HT1080 (cell line): ENCODE measurements at places on chromosomes 11 and 22. TPM values are rescaled to one million over a fixed set of nuclear protein-coding genes. Genes with fewer than 3 reads are reported as not detected.

PANX2 gene
- total RNA-seq: 1.4 and 1.6 TPM in 2 replicates

DMC1 gene
- 0.03 TPM in 1 of 2 replicates, not detected in the other for total RNA-seq

HORMAD2 gene
- total RNA-seq: not detected in 2 replicates

RFPL3 gene
- total RNA-seq: not detected in 2 replicates

PHOX2A gene
- total RNA-seq: not detected in 2 replicates

FAM83F gene
- 0.03 TPM in 2 replicates for total RNA-seq

USP2 gene
- total RNA-seq: 0.20 and 1.0 TPM in 2 replicates

C11orf87 gene
- 0.02 TPM in 1 of 2 replicates, not detected in the other for total RNA-seq

P2RX6 gene
- total RNA-seq: 0.45 and 0.87 TPM in 2 replicates

KDM4D gene
- 1.8 and 3.2 TPM in 2 replicates for total RNA-seq

MS4A4E gene
- not detected in 2 replicates for total RNA-seq

APOL5 gene
- not detected in 2 replicates for total RNA-seq
